ENCODE measurements at places on chromosomes 5 and 9. TPM values are rescaled to one million over a fixed set of nuclear protein-coding genes. Genes with fewer than 3 reads are reported as not detected.

GRCh38 chr5:142245786-142246185, 79.0 kb downstream of the SPRY4 start:
- H3K27me3 ChIP-seq = no peaks in the 10 kb centered on the region
- no peak overlapping the region for H3K4me3 ChIP-seq
- no peak for DNase-seq
- no peaks in the 10 kb centered on the region for H3K36me3 ChIP-seq

DNA sequence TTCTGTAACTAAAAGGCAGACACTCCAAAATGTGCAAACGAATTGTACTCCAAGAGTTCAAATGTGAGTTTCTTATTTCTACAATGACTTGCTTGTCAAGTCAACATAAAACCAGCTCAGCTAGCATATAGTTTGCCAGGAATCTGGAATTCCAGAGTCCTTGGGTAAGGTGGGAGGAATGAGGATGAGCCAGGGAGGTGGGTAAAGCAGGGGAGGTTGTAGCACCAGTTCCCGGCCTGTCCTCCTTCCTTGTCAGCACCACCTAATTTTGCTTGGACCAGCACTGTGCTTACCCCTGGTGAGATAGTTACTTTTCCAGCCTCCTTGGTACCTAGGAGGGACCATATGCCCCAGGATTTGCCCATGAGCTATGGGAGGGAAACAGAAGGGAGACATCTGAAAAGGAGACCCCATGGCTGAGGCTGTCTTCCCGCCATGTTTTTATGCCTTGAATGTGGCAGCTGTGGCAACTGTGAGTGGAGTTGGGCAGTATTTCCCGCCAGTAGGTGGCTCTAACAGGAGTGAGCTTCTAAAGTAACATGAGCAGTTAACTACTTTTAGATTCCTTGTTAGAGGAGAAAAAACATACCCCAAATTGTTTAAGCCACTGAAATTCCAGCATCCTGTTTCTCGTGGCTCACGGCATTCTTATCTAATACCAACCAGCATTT, 302.5 kb downstream of the TENT4A start:
- H3K36me3 ChIP-seq = no peaks in the 10 kb centered on the region
- DNase-seq = no peak
- H3K4me3 ChIP-seq = no peak overlapping the region
- no peak overlapping the region for H3K27ac ChIP-seq
- H3K27me3 ChIP-seq = no peaks in the 10 kb centered on the region
- H3K4me1 ChIP-seq = no peaks in the 10 kb centered on the region

- no peaks in the 10 kb centered on the region for H3K27me3 ChIP-seq
- no peak for DNase-seq
- no peaks in the 10 kb centered on the region for H3K36me3 ChIP-seq
- no peaks in the 10 kb centered on the region for H3K4me1 ChIP-seq
Observed at GRCh38 chr5:169797577-169797976, 160.5 kb downstream of the DOCK2 start.

GRCh38 chr9:127221695-127222094, 42.9 kb upstream of the GARNL3 start:
- H3K4me3 ChIP-seq = no peak overlapping the region
- H3K27ac ChIP-seq = no peak overlapping the region
- H3K27me3 ChIP-seq = no peaks in the 10 kb centered on the region
- no peak for DNase-seq
- peaks cover 15% of the 10 kb centered on the region for H3K4me1 ChIP-seq

DNA sequence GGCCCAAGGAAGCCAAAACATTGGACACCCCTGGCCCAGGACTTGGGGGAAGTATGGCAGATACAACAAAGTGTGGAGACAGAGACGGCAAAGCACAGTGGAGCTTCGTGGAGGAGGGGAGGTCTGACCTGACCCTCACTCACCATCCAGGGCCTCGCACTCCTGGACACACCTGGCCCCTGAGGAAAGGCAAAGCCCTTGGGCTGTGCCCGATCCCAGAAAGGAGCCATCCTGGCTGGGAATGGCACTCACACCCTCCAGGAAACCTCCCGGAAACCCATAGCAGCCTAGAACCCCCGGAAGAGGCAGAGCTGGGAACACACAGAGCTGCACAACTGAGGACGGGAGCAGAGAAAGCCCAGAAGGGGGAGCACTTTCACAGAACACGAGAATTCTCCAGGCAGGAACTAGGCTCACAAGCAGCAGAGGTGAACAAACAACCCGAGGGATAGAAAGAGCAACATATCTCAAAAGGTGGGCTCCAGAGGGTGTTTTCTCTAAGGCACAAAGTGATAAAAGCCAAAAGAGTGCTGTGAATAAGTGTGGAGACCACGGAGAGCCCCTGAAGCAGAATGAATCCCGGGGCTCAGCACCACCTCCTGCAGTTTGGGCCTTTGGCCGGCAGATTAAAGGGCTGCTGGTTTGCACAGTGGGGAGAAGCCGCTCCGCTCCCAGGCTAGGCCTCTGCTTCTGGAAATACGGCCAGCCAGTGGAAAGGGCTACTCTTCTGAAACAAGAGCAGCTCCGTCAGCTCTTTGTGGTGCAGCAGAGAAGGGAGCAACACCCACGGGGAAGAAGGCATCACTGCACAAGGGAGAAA, 108.2 kb downstream of the UBE2R2 start:
- no peaks in the 10 kb centered on the region for H3K4me1 ChIP-seq
- H3K4me3 ChIP-seq = no peak overlapping the region
- no peaks in the 10 kb centered on the region for H3K36me3 ChIP-seq

GRCh38 chr5:57488215-57488955, 5.8 kb upstream of the ACTBL2 start:
- no peak overlapping the region for H3K27ac ChIP-seq
- no peaks in the 10 kb centered on the region for H3K36me3 ChIP-seq
- no peaks in the 10 kb centered on the region for H3K27me3 ChIP-seq
- no peaks in the 10 kb centered on the region for H3K4me1 ChIP-seq
- H3K4me3 ChIP-seq = no peak overlapping the region

DNA sequence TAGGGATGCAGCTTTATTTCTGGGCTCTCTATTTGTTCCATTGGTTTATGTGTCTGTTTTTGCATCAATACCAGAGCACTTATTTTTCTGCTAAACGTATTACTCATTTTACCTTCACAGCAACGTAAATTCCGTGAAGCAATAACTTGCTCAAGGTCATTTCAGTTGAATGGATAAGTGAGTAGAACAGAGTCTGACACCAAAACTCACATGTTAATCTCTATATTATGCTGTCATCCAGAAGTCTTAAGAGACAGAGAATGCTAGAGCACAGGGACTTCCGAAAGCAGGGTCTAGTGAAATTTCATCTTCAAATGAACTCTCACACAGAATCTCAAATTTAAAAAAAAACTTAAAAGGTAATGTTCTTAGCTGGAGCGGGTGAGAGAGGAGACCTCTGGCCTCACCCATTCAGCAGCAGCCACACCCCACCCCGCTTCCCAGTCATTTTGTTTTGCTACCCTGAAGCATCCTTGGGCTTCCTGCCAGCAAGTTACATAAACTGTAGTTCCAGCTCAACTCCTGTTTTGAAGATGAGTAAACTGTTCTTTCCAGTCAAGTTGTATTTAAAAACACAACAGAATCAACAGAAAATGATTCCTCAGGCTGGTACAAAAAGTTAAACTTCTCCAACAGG, 69.3 kb downstream of the TRIM36 start:
- no peaks in the 10 kb centered on the region for H3K27me3 ChIP-seq
- peak overlapping the region; percentile 64 for H3K27ac ChIP-seq
- peak; percentile 77 for DNase-seq
- no peak overlapping the region for H3K4me3 ChIP-seq

ZNF608 gene
- total RNA-seq = 30.1 TPM

GRCh38 chr9:28539434-28540070, 966.3 kb upstream of the C9orf72 start:
- no peaks in the 10 kb centered on the region for H3K27me3 ChIP-seq
- H3K36me3 ChIP-seq = no peaks in the 10 kb centered on the region
- H3K4me3 ChIP-seq = no peak overlapping the region
- H3K27ac ChIP-seq = no peak overlapping the region

DNA sequence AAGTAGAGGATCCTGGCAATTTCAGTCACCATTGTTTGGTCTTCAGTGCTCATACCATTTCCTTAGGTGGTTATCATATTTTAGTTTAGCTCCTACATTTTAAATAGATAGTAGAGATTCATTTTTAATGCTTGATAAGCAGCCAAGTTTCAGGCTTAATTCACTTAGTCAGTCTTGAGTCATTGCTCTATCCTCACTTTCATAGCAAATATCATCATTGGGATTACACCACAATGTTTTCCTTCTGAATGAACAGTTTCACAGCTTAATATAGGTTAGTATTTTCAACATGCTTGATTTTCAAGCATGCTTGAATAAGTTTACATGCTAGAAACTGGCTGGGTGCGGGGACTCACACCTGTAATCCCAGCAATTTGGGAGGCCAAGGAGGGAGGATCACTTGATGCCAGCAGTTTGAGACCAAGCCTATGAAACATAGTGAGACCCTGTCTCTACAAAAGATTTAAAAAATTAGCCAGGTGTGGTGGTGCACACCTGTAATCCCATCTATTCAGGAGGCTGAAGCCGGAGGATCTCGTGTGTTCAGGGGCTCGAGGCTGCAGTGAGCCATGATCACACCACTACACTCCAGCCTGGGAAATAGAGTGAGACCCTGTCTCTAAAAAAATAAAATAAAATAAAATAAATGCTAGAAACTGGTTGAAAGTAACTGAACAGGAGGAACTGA, 339.9 kb downstream of the ADGRV1 start:
- no peaks in the 10 kb centered on the region for H3K4me1 ChIP-seq
- H3K27ac ChIP-seq = no peak overlapping the region
- no peaks in the 10 kb centered on the region for H3K27me3 ChIP-seq
- DNase-seq = no peak
- no peaks in the 10 kb centered on the region for H3K36me3 ChIP-seq
- no peak overlapping the region for H3K4me3 ChIP-seq

PGM5 gene
- total RNA-seq = 162 TPM

SARDH gene
- 7.9 TPM for total RNA-seq

DNA sequence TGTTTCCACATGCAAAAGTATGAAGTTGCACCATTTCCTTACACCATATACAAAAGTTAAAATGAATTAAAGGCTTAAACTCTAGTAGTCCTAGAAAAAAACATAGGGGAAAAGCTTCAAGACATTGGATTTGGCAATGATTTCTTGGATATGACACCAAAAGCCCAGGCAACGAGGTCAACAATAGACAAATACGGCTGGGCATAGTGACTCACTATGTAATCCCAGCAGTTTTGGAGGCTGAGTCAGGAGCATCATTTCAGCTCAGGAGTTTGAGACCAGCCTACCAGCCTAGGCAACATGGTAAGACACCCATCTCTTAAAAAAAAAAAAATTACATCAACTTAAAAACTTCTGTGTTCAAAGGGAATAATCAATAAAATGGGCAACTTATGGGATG, 30.9 kb upstream of the SREK1 start:
- H3K4me3 ChIP-seq = no peak overlapping the region
- no peak for DNase-seq
- H3K27ac ChIP-seq = no peak overlapping the region
- H3K27me3 ChIP-seq = no peaks in the 10 kb centered on the region
- H3K36me3 ChIP-seq = no peaks in the 10 kb centered on the region
- no peaks in the 10 kb centered on the region for H3K4me1 ChIP-seq

ZNF618 gene
- total RNA-seq = 13.8 TPM

- DNase-seq = no peak
- H3K36me3 ChIP-seq = no peaks in the 10 kb centered on the region
- H3K27ac ChIP-seq = peak overlapping the region; percentile 74
- no peaks in the 10 kb centered on the region for H3K4me1 ChIP-seq
Observed at GRCh38 chr5:38447786-38448185, 108.7 kb downstream of the LIFR start.

- H3K36me3 ChIP-seq = no peaks in the 10 kb centered on the region
- no peaks in the 10 kb centered on the region for H3K27me3 ChIP-seq
- DNase-seq = no peak
- no peak overlapping the region for H3K4me3 ChIP-seq
Observed at GRCh38 chr5:169832845-169833244, 147.4 kb downstream of the INSYN2B start.

PCA3 gene
- total RNA-seq = 0.07 TPM

DNA sequence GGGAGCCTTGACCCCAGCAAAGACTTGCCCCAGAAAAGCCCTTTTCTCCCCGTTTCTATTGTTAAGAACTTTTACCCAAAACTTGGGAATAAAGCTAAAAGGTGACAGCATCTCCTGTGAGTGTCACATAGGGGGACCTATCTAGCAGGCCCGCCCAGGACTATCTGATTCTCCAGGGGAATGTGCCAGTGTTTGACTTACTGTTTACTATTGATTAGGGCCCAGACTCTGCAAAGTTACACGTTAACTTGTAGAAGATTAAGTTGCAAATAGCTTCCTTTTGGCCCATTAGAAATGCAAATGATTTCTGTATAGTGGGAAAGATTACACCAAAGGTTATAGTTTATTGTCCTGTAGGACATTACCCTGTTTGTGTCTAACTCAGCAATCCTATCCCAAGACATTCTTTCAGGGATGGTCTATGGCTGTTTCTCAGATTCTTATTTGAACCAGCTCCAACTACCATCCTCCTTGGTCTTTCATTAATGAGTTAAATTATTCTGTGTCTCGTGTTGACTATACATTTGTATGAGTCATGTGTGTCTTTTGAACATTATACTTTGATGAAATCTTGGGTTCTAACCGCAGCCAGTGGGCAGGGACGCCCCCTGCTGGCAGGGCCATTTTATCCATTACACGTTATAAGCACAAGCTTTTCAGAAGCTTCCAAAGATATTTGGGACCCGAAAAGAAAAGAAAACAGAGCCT, 60.7 kb downstream of the HRH2 start:
- H3K4me1 ChIP-seq = no peaks in the 10 kb centered on the region
- H3K36me3 ChIP-seq = no peaks in the 10 kb centered on the region
- no peaks in the 10 kb centered on the region for H3K27me3 ChIP-seq
- DNase-seq = no peak
- no peak overlapping the region for H3K27ac ChIP-seq

- DNase-seq = no peak
- H3K4me1 ChIP-seq = no peaks in the 10 kb centered on the region
- no peak overlapping the region for H3K27ac ChIP-seq
- no peaks in the 10 kb centered on the region for H3K27me3 ChIP-seq
Observed at GRCh38 chr5:109230369-109230768, 179.4 kb downstream of the PJA2 start.

GRCh38 chr5:135249658-135250057, 149.4 kb downstream of the MACROH2A1 start:
- no peaks in the 10 kb centered on the region for H3K36me3 ChIP-seq
- peaks cover 26% of the 10 kb centered on the region for H3K4me1 ChIP-seq
- H3K4me3 ChIP-seq = no peak overlapping the region
- DNase-seq = peak; percentile 88

PDZD2 gene
- 8.5 TPM for total RNA-seq

DNA sequence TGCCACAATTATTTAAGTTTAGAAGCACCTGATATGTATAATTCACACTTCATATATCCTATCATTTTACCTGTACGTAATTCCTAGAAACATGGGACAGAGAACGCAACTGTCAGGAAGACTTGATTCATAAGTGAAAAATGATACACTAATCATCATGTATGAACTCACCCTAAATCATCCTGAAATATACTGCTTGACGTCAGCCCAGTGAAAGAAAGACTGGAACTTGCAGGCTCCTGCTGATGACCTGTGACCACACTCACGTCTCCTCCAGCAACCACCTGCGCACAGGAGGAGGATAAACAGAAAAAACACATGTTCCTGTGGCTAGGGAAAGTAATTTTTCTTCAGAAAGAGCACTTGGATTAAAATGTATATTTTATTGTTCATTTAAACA, 169.7 kb downstream of the MPDZ start:
- H3K4me3 ChIP-seq = no peak overlapping the region
- peaks cover 17% of the 10 kb centered on the region for H3K36me3 ChIP-seq
- no peak for DNase-seq
- H3K27ac ChIP-seq = no peak overlapping the region

GRCh38 chr9:88477300-88477751, 57.7 kb upstream of the NXNL2 start:
- H3K4me3 ChIP-seq = no peak overlapping the region
- peaks cover 5% of the 10 kb centered on the region for H3K36me3 ChIP-seq
- H3K27me3 ChIP-seq = no peaks in the 10 kb centered on the region
- no peak for DNase-seq
- no peaks in the 10 kb centered on the region for H3K4me1 ChIP-seq
- H3K27ac ChIP-seq = no peak overlapping the region

Measured in adrenal gland (tissue), 19 donors.